ENCODE measurements at places on chromosomes 6 and 20.

- DNase-seq, result no peak
These were observed 1099.6 kb upstream of the GJE1 start for GRCh38 chr6:141033101-141033500.

GRCh38 chr20:32127347-32127746 lies 17.8 kb downstream of the TM9SF4 start:
- DNase-seq, result no peak

DNA sequence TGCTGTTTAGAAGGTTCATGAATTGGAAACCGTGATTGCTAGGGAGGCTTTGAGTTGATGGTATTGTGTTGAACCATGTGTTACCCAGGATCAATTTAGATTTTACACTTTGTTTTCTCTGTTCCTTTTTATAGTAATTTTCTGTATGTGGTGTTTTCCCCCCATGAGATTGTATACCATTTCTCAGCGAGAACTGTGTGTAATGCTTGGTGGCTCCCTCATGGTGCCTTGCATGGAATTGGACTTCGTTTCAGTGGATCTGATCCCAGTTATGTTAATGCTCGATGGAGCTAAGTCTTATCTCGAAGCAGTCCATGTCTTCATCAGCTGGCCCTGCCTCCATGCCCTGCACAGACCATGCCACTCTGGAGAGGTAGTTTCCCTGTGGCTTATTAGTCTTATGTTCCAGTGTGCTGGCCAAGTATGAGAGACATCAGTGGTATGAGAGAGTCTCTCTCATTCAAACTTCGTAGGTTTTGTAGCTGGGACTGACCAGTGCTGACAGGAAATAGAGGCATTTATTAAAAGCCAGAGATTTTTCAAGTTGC lies 18.7 kb downstream of the PTPN1 start:
- DNase-seq, result no peak

DNA sequence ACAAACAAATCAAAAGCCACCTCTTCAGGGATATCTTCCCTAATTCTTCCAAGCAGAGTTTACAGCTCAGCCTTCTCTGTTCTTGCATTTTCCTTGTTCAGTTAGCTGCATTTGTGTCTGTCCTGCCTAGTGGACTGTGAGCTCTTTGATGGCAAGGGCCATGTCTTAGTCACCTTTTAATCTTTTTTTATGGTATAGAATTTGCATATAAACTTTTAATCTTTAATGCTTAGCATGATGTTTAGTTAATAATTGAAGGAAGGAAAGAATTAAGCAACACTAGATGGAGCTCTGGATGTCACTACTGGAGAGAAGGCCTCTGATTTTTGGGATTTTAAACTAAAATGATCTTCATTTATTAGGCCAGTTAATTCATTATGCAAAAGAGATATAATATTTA lies 12.1 kb downstream of the PPP2R5D start:
- no peak for DNase-seq

DNA sequence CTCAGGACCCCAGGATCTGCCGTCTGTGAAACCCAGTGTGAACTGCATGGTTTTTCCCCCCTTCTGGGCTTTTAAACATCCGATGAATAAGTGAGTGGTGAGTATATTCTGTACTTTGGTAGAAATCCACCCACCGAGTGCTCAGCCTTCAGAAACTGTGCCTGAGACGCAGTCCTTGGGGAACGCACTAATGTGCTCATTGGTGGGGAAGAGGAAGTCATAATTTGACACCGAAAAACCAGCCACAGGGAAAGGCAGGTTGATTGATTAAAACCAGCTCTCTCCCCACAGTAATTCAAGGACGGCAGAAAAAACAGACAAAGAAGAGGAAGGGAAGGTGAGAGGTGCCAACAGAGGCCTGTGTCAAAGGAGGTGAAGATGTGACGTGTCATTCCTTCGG lies 21.7 kb downstream of the EDN3 start:
- DNase-seq, result no peak

GRCh38 chr6:138654715-138655634 lies 118.6 kb upstream of the CCDC28A start:
- no peak for DNase-seq

GRCh38 chr6:125554456-125554855 lies 195.0 kb upstream of the HEY2 start:
- no peak for DNase-seq

GRCh38 chr6:166512567-166512966 lies 73.9 kb downstream of the RAMACL start:
- no peak for DNase-seq

DNA sequence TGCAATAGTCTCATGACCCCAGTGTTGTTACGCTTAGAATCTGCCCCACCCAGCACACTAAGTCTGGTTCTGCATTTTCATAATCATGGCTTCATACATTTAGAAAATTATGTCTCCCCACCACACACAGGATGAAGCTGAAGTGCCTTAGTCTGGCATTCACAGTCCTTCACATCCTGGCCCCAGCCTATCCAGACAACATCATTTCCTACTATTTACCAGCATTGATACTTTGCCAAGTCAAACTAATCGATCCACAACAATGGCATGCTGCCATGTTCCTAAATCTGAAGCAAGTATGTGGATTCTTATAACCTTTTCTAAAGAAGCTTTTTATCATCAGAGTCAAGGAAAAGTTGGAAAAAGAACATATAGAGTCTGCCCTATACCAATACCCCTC lies 132.4 kb upstream of the FBXL4 start:
- no peak for DNase-seq

DNA sequence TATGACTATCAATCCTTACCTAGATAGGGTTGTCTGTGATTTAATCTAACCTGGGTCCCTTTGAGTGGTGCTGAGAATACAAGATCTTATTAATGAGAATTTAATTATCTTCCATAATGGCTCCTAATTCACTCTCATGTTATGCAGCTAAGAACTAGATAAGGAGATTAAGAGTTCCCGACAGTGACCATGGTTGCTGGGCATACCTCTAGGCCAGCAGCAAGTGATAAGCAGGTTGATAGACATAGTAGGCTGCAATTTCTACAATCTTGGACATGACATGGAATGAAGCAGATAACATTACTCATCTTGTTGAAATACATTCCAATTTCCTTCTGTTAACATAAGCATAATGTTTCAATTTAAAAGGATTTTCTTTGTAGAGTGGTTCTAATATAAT lies 27.1 kb downstream of the SPACA1 start:
- no peak for DNase-seq

DNA sequence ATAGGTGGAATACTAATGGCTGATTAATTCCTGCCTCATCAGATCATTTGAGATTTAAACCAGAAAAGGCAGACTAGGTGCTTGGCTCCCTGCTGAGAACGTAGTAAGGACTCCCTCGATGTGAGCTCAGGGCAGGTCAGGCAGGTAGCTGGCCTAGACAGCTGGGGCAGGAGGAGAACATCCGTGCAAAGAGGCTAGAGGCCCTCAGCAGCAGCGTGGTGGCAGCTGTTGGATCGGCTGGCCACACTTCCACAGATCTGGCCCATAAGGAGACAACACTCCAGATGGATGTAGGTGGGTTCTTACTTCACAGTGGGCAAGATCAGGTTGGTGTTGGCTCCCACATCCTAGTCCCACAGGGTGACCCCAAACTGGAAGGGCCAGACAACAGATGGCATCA lies 38.5 kb downstream of the EYA2 start:
- no peak for DNase-seq

DNA sequence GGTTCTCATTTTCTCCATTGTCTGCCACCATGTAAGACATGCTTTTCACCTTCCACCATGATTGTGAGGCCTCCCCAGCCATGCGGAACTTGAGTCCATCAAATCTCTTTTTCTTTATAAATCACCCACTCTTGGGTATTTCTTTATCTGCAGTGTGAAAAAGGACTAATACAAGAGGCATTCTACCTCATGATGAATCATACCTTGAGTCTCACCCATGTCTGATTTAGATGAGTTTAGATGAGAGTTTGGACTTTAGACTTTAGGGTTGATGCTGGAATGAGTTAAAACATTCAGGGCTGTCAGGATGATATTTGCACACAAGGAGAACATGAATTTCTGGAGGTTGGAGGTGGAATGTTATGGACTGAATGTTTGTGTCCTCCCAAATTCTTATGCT lies 545.6 kb downstream of the C6orf118 start:
- no peak for DNase-seq

DNA sequence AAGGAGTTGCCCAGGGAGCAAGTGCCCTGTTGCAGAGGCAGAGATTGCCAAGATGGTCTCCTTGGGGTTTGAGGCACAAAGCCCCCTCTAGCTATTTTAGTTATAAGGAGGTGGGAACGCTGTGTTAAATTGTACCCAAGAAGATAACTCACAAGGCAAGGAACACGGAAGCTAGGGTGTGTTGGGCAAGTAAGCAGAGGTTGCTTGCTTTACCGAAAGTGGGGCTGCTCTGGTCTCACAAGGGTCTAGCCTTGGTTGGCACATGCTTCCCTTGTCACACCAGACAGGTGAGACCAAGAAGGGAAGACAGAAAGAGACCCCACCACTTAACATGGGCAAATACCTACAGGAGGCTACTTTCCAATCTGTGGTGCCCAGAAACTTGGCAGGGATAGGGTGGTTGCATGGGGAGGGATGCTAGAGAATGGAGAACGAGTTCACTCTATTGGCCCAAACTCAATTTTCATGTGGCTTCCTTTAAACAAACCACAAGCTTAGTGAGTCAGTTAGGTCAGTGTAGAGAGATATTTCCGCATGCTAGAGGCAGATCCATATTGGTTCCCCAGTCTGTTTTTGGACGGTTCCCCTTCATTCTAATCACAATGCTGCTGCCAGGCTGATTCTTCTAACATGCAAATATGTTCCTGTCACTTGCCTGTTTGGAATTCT lies 42.4 kb downstream of the PLAGL1 start:
- no peak for DNase-seq

DNA sequence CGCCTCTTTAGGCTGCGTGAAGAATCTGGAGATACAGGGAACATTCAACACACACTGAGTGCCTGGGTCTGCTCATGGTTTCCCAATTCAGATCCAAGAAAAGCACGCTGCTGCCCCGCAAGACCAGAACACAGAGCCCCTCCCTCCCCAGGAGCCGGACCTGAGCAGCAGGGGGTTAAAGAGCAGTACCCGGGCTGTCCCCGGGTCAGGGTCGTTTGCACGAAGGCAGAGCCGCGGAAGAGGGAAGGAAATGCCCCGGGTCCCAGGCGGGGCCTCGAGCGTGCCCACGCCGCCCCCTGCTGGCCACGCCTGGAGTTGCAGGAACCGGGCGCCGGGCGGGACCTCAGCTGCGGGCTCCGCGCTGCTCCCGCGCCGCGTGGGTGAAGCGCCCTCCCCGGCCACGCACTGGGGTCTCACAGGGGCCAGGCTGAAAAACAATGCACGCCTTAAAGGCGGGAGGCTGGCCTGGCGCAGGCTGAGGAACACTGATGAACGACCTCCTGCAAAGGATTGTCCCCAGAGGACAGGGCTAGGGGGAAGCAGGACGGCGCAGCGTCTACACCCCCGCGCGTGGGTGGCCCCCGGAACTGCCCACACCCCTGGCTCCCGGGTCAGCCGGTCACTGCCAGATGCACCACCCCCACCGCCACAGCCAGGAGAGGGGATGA lies 48.9 kb downstream of the ANKRD60 start:
- DNase-seq, result peak; percentile 36

All from globus pallidus (tissue), 1 donor.